ENCODE measurements at places on chromosomes 2 and 18. TPM values are rescaled to one million over a fixed set of nuclear protein-coding genes. Genes with fewer than 3 reads are reported as not detected.

GRCh38 chr2:45403036-45403435, 208.0 kb downstream of the SRBD1 start:
- DNase-seq: no peak

- no peak for DNase-seq
These were observed 2119.8 kb upstream of the CELF4 start for GRCh38 chr18:39685303-39685902.

The NRBP1 gene
- 65.6 TPM for total RNA-seq

DNA sequence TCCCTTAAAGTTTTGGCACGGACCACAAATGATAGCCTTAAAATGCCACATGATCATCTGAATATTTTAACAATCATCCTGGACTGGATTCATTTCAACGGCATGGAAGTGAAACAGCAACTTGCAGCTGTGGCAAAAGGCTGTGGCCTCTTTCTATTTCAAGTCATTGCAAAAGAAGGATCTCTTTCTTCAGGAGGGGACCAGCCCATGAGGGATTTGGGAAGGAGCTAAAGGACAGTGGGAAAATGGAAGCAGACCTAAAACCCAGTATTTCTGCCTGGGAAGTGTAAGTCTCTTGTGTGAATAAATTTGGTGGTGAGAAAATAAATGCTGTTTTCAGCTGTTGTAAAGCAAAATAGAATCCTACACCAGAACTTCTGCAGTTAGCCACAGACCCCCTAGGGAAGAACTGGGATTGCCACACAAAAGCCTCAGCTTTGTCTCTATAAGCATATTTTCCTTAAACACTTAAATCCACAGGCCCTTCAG, 107.3 kb upstream of the ZFP36L2 start:
- DNase-seq: no peak

DNA sequence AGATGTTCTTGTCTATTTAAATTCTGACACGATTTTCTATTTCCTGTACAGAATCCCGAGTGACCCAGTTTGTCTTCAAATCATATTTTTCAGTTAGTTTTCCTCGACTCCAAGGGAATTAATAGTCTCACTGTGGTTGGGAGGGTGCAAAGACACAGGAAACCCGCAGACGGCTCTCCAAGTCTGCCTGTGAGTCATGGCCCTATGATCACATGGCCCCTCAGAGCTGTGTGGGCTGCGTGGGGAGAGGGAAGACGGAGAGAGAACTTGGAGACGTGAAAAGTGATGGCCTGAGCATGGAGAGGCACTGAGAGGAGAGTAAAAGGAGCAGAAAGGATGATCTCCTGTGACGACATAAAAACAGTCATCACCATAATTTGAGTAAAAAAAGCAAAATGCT, 989.9 kb downstream of the DCDC2C start:
- DNase-seq: no peak

The CTNNA2 gene
- not detected for total RNA-seq

The TPO gene
- total RNA-seq: 18.1 TPM

GRCh38 chr2:241617431-241618154, 19.4 kb downstream of the THAP4 start:
- DNase-seq: no peak
